SJSA1 (cell line): ENCODE measurements at places on chromosomes 1 and 21. TPM values are rescaled to one million over a fixed set of nuclear protein-coding genes. Genes with fewer than 3 reads are reported as not detected.

GRCh38 chr1:62676611-62677356, 11.4 kb downstream of the DOCK7 start:
- DNase-seq: no peak

- no peak for DNase-seq
Observed at GRCh38 chr1:87449348-87449963, 120.8 kb downstream of the LMO4 start.

- no peak for DNase-seq
Observed at GRCh38 chr1:36872858-36873257, 161.5 kb downstream of the GRIK3 start.

NHLH1 gene
- 0.11 TPM in 1 of 2 replicates, not detected in the other for total RNA-seq

CIART gene
- 5.9 and 6.1 TPM in 2 replicates for total RNA-seq
